Activated T-cell treated with anti-CD3 and anti-CD28 coated beads for 1 hour (primary cell): ENCODE measurements at places on chromosomes 5 and 9.

DNA sequence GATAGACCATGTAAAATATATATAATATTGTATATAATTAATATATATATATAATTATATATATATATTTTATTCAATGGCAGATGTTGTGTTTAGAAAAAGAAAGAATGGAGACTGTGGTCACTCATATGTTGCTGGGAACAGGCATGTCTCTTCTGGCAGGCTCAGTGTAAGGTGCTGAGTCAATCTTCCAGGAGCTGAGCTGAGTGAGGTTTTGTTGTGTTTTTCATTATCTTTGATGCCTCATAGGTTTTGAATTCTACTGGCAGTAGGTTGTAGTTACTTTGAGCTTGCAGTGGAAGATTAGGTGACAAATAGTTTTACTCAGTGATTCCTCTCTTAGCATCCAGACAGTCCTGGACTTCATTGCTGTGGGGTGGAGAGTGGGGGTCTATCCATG is 561.3 kb downstream of the IRX1 start:
- DNase-seq = no peak

- DNase-seq = peak; percentile 47
These were observed 99.5 kb upstream of the LMX1B start for GRCh38 chr9:126514037-126514821.

DNA sequence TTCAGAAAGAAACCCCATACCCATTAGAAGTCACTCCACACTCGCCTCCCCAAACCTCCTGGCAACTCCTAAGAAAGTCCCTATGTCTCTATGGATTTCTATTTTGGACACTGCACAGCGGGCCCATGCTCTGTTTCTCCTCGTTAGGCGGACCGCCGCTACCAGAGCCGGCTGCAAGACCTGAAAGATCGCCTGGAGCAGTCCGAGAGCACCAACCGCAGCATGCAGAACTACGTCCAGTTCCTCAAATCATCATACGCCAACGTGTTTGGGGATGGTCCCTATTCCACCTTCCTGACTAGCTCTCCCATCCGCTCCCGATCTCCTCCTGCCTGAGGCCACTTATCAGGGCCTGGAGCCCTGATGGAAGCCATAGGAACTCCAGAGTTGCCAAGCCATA is 4.6 kb upstream of the GLE1 start:
- DNase-seq = no peak

- DNase-seq = no peak
These were observed 123.5 kb upstream of the ACOT12 start for GRCh38 chr5:81517462-81517861.

- DNase-seq = no peak
These were observed 319.0 kb upstream of the PTGER4 start for GRCh38 chr5:40360685-40361084.

- DNase-seq = no peak
These were observed 84.9 kb upstream of the HSPA9 start for GRCh38 chr5:138660051-138660572.

DNA sequence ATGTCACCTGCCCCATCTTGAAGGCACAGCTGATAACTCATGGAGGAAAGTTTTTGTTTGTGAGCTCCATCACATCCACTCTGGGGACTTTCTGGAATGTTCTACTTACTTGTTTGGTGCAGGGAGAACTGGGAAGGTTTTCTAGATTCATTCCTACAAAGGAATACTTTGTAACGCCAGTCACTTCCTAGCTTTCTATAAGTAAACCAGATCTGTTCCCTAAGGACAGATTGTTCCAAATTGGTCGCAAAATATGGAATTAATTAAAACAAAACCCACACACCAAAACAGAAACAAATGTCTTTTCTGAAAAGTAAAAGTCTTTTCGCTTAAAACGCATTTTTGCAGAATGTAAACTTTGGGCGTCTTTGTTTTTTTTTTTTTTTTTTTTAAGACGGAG is 167.6 kb downstream of the PDZD2 start:
- DNase-seq = no peak

- no peak for DNase-seq
These were observed 480 bp upstream of the PRDM12 start for GRCh38 chr9:130663977-130664250.

- no peak for DNase-seq
These were observed 56.9 kb upstream of the RASEF start for GRCh38 chr9:83119873-83120272.

GRCh38 chr9:33180526-33181184 is 13.5 kb upstream of the B4GALT1 start:
- DNase-seq = no peak

- no peak for DNase-seq
These were observed 350.0 kb upstream of the ISL1 start for GRCh38 chr5:51033215-51033614.

- DNase-seq = no peak
These were observed 98.2 kb downstream of the CSNK1G3 start for GRCh38 chr5:123610209-123610608.

DNA sequence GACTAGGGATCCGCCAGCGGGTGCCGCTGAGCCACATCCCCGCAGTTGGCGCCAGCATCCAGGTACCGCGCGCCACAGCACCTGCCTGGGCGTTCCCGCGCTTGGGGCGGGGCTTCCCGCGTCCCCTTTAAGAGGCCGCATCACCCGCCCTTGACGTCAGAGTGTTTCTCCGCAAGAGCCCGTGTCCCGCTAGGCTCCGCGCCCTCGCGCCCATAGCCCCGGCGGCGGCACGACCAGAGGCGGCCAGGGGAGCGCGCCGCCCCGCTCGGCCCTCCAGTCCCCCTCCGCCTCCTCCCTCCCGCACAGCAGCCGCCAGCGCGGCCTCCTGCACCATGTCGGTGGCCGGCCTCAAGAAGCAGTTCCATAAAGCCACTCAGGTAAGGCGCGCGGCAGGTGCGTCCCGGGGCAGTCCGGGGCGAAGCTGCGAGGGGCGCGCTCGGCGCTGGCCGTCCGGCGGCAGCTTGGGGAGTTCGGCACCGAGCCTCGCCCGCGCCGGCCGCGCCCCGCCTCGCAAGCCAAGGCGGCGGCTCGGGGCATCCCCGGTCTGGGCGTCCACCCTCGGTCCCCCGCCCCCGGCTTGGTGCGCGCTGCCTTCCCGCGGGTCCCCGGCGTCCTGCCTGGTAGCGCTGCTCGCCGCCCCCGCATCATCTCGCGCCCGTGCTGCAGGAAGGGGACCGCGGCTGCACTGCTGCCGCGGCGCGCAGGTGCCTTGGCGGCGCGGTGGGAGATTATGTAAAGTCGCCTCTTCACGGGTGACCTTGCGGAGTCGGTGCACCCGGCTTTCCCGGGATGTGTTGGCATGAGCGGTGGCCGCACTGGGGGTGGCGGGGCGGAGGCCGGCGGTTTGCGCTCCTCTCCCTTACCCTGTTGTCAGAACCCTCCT is at the start of gene SH3GL2:
TSS of gene SH3GL2 (plus strand) at position 156 of the 883 bp plus-strand sequence.
- DNase-seq = no peak

GRCh38 chr9:967903-968641 is 8.4 kb upstream of the DMRT3 start:
- no peak for DNase-seq

DNA sequence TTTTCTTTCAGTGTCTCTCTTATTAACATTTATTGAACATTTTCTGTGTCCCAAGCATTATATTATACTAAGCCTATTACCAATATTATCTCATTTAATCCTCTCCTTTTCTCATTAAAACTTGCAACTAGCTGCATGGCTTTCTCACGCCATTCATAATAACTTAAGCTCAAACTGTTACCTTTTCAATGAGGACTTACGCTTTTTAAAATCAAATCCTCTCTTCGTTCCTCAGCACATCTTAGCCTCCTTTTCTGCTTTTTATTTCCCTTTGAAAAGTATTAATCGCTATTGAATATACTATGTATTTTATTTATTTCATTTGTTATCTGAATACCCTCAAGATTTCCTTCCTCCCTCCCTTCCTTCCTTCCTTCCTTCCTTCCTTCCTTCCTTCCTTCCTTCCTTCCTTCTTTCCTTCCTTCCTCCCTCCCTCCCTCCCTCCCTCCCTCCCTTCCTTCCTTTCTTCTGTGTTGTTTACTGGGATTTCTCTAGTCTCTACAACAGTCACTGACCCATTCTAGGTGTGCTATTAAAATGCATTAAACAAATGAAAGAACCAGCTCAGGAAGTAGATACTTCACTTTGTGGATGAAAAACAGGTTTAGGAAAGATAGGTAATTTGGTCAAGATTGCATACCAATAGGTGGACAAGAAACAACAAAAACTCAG is 294.1 kb upstream of the TUT7 start:
- DNase-seq = no peak

DNA sequence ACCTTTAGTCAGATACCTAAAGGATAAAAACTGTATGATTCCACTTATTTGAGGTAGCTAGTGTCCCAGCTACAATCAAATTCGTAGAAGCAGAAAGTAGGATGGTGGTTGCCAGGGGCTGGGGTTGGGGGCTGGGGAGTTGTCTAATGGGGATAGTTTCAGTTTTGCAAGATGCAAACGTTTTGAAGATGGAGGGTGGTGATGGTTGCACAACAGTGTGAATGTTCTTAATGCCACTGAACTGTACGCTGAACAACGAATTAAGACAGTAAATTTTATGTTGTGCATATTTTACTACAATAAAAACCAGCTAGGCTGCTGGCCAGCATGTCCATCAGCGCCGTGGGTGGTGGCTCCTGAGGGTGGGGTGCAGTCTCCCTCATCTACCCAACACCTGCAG is 137.8 kb downstream of the GADD45G start:
- no peak for DNase-seq

DNA sequence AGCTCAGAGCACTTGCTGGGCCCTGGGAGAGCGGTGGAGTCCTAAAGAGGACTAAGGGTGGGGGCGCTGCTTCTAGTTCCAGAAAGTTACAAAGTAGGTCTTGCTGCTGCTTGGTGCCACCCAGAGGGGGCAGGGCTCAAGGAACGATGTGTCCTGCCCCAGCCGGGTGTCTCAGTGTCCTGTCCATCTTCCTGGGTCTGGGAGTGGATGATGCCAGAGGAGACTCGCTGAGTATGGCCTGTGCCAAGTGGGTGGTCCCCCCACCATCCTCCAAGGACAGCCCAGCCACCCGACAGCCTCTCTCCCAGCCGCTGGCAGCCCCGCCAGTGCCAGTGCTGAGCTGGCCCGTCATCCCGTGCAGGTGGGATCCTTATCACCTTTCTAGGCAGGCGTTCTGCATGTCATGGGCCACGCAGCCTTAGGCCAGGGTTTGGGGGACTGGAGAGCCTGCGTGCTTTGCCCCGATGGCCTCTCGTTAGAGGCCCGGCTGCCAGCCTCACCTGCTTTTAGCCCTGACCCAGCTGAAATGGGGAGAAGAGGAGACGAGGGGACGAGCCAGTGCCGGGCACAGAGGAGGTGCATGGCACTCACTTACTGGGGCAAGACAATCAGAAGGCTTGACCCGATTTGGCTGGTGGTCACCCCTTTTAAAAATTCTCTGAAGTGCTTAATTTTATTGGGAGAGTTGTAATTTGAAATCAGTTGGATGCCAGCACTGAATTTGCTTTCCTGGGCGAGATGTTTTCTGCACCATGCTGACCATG is 5.6 kb downstream of the WNK2 start:
- DNase-seq = no peak

GRCh38 chr9:15404171-15404570 is 18.5 kb upstream of the SNAPC3 start:
- DNase-seq = no peak

- no peak for DNase-seq
These were observed 262.4 kb downstream of the SEMA5A start for GRCh38 chr5:9283473-9283872.

GRCh38 chr9:114981063-114981462 is 50.7 kb upstream of the TNFSF8 start:
- DNase-seq = no peak

DNA sequence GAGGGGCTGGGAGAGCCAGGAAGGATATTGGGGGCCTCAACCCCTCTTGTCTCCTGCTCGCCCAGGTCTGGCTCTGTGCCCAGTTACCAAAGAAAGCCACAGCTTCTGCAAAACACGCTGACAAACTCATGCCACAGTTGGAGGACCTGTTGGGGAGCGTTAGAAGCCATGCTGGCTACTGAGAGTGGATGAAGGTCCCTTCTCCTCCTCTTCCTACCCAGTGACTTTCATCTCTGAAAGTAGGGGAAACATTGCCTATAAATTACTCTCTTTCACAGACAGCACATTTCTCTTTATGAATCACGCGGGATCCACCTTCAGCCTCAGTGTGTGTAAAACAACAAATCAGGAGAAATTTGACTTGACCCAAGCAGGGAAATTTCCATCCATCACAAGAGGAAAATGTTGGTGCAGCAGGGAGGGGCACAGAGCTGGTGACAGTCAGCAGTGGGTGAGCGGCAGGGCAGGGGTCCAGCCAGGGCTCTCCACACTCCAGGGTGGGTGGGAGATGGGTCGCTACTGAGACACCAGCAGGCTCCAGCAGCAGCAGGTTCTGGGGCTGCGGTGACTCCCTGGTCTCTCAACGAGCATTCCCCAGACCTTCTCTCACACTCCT is 181.9 kb downstream of the FGF18 start:
- no peak for DNase-seq

DNA sequence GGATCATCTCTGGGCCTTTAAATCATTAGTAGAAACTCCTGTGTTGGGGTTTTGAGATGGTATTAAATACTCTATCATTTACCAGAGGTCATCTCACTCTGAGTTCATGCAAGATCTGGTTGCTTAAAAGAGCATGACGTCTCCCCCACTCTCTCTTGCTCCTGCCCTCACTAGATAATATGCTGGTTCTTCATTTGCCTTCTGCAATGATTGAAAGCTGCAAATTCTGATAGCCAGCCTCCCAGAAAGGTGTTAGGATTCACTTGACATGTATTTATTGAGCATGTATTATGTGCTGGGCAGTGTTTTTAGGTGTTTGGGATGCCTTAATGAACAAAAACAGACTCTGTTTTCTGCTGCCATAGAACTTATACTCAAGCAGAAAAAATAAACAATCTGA is 41.2 kb downstream of the EGFLAM start:
- no peak for DNase-seq

DNA sequence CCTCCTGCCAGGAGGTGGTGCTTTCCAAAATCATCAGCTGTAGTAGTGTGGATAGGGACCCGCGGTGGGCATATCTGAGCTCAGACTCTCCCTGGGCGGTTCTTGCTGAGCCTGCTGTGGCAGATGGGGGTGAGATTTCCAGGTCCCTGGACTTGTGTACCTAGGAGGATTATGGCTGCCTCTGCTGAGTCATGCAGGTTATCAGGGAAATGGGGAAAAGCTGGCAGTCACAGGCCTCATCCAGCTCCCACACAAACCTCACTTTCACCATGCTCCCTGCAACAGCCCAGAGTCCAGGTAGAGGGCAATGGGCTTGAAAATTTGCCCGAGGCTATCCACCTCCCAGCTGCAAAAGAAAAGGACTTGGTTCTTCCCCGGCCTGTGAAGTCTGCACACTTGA is 23.4 kb upstream of the MAMDC2 start:
- no peak for DNase-seq

DNA sequence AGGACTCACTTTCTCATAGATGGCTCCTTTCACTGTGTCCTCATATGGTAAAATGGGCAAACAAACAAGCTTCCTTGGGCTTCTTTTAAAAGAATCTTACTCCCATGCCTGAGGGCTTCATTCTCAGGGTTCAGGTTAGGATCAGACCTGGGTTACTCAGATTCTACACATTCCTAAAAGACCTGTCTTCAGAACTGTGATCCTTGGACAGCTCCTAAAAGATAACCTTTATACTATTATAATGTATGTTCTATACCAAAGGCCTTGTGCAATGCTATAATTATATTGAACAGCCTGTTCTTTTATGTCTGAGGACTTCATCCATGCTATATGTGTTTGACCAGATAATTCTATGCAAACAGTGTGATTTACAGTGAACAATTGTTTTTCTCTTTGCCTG is 264.4 kb upstream of the CDH10 start:
- no peak for DNase-seq
